ENCODE measurements at places on chromosomes 6 and 20.

- no peak for DNase-seq
Measured at GRCh38 chr20:17456279-17456678, 74.9 kb downstream of the BFSP1 start.

DNA sequence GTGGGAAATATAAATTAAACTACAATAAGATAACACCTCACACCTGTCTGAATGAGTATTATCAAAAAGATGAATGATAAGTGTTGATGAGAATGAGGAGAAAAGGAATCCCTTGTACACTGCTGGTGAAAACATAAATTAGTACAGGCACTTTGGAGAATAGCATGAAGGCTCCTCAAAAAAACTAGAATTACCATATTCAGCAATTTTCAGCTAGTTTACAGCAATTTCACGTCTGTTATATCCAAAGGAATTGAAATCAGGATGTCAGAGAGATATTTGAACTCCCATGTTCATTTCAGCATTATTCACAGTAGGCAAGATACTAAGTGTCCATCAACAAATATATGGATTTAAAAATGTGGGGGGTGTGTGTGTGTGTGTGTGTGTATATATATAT lies 292.6 kb downstream of the CLVS2 start:
- no peak for DNase-seq

- no peak for DNase-seq
Measured at GRCh38 chr6:111113336-111114086, 26.2 kb downstream of the SLC16A10 start.

DNA sequence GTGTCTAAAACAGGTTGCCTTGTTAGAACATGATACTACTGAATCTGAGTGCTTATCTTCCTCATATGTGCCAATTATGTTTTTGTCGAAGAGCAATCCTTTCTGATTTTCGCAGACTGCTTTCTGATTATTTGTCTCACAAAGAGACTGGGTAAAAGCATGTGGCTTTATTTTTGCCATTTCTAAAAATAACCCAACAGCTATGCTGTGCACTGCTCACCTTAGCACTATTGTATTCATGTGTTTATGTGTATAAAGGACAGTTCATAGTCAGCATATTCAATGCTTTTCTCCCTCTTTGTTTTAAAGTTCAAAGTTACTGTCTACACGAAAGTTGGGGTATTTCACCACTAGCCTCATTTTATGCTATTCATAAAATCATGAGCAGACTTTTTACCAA lies 127.0 kb downstream of the SGK1 start:
- no peak for DNase-seq

DNA sequence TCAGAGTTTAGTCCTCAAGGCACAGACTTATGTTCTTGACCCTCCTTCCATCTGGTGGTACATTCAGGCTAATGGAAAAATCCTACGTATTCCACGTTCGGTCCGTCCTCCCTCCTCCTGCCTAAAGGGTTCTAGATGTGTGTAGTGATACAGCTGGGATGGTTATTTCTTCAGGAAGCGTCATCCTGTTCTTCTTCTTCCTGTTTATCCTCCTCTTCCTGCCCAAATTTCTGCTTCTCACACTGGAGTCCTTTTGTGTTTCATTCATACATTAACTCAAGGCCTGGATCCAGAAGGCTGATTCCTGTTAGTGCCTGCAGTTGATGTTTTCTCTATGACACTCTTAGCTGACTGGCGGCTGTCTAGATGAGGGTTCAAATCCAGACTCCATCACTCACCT lies 16.8 kb upstream of the UNC93A start:
- no peak for DNase-seq

- DNase-seq = no peak
Measured at GRCh38 chr6:72525821-72526510, 95.9 kb upstream of the KCNQ5 start.

All from stimulated activated CD4-positive, alpha-beta T cell treated with anti-CD3 and anti-CD28 coated beads, Interleukin-15, amount 100 ng/mL, for 1 hour (primary cell).